ENCODE measurements at places on chromosomes 11 and 22.

- no peak for DNase-seq
These were observed 878.5 kb upstream of the ANO3 start for GRCh38 chr11:25453471-25453870.

GRCh38 chr11:9506489-9507276 is 45.9 kb downstream of the ZNF143 start:
- peak; percentile 51 for DNase-seq

DNA sequence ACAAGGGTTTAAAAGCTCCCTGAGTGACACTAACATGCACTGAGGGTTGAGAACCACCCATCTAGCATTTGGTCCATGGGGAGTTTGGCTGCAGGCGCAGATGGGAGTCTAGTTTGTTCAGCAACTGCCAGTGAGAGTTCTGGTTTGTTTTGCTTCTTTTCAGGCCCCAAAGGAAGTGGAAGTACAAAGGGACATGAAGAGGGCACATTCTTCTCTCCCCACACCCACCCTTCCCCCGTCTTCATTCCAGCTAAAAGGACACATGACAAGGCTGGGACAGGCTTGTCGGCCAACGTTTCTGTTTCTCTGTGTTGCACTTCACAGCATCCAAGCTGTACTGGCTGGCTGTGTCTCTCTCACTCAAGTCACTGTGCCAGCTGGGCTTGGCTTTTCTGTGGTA is 8.2 kb upstream of the ENDOD1 start:
- no peak for DNase-seq

DNA sequence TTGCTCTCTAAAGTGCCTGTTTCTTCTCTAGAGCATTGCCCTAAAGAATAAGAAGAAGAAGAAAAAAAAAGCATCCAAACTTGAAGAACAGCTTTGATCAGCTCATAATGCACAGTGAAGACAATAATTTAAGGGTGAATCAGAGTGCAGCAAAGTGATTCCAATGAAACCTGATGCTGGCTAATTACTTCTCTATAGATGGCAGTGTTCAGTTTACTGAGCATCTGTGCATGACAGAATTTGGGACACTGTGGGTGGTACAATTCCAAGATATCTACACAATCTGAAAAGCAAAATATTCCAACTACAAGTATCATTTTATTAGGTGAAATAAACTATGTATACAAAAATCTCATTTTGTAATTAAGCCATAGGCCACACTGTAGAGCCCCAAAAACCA is 450.5 kb upstream of the CCDC90B start:
- no peak for DNase-seq

DNA sequence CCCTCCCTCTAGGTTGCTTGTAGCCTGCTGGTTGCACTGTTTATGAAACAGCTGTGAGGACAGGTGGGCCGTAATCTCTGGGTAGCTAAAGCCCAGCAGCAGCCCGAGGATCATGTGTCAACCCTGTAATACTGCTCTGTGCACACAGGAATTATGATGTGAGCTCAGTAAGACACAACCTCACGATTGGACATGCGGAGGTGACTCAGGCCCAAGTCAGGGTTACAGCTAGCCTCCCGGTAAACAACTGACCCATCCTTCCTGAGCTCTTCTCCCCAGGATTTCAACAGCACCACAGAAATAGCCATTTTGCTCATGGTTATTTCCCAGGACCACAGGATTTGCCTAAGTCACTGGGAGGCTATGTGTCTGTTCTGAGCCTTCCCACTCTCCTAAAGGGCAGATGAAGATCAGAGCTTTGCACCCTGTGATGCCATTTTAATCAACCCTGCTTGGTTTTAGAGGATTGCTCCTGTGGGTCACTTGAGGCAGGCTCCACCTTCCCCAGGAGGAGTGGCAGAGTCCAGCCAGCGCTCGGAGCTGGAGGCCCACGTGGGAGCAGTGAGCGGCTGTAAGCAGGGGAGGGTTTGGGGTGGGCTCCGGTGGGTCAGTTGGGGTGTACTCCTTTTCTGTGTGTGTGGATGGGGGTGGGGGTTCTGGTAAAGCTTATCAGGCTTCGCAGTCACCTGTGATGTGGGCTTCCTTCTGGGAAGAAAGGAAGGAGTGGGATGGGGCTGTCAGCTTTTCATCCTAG is at the start of gene AMPD3:
TSS of gene AMPD3 (plus strand) at position 387 of the 754 bp plus-strand sequence. CDS start 6,256 bp downstream, outside the sequence.
- no peak for DNase-seq

DNA sequence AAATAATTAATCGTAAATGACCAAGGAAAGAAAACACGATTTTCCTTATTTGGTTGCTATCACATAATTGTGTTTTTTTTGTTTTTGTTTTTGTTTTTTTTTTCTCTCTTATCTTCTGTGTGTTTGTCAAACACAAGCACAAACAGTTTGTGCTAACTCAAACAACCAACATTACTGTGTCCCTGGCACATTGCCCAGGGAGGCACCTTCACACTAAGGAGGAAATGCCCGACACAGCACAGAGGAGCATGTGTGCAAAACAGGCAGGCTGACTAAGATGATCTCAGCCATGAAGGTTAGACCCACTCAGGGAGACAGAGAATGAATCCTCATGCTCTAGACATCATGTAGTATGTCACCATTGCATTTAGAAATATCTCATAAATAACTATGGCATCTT is 130.1 kb downstream of the SOX6 start:
- no peak for DNase-seq

GRCh38 chr22:48669986-48670716 is 1157.5 kb downstream of the BRD1 start:
- DNase-seq: no peak

DNA sequence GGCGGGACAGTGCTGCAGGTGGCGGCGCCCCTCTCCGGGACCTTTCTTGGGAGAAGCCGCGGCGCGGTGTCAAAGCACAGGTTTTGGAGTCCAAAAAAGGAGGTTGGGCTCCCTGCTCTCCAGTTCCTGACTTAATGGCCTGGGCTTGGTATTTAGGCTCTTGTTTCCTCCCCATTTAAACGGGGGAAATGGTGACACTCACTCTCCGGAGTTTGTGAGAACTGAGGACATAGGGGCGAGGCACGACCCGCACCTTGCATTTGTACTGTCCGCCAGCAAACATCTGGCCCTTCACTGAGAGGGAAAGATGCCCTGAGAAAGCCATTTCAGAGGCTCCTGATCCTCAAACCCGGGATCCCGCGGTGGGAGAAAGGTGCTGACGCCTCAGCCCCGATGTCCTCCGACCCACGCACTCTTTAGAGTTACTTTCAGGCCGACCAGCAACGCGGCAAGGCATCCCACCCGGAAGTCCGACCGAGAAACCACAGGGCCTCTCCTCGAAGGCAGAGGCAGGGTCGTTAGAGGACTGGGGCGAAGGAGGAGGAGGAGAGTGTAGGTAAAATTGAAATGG is 2.9 kb upstream of the WDR74 start:
- no peak for DNase-seq

GRCh38 chr22:30459181-30460052 is 12.4 kb downstream of the SEC14L3 start:
- no peak for DNase-seq

- DNase-seq: no peak
These were observed 1.0 kb downstream of the RASSF10 start for GRCh38 chr11:13009921-13010748.

GRCh38 chr11:78268591-78269410 is 80.1 kb downstream of the USP35 start:
- no peak for DNase-seq

DNA sequence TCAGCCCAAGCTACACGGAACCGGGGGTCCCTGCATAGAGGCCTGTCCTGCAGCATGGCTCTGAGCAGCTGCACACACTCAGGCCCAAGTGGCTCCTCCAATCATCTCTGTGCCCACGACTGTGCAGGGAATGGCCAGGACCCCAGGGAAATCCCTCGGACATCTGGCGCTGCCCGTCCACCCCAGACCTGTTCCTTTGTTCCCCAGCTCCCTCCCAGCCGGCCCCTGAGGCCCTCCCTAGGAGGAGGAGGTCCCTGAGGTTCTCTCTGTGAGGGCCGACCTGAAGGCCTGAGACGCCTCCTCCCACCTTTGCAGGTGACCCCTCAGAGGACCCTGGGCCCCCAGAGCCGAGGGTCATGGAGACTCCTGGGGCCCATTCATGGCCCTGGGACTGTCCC is 1.1 kb downstream of the MLC1 start:
- no peak for DNase-seq

DNA sequence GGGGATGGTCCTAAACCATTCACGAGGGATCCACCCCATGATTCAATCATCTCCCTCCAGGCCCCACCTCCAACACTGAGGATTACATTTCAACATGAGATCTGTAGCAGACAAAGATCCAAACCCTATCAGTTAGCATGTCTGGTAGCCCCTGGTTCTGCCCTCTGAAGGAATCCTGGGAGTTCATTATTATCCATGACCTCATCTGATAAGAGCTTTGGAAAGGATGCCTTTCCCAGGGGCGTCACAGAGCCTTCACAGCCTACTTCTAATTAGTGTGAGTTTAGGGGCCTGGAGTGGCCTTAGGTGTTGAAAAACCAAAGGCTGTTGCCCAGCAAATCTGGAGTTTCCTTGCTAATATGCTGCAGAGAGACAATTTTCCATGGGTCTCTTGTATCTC is 8.6 kb upstream of the EIF3M start:
- no peak for DNase-seq

DNA sequence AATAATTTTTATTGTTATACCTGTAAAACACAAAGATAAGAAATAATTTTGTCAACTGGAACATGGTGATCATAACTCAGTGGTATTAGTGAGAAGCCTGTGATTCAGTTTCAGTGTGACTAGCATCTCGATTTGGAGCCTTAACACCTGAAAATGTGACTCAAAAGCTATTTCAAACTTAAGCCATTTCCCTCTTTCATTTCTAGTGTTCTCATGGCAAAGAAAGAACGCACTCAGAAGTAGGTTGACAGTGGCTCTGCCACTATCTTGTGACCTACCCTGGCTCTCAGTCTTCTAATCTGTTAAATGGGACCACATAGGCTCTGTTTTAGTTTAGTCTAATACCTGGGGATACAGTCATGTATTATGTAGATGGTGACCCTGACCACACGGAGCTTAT is 62.7 kb downstream of the ISX start:
- DNase-seq: no peak

- DNase-seq: no peak
These were observed 253.6 kb upstream of the ANO3 start for GRCh38 chr11:26078231-26078821.

GRCh38 chr11:48073031-48073861 is 92.9 kb downstream of the PTPRJ start:
- DNase-seq: no peak

GRCh38 chr22:37362621-37363020 is 64.7 kb downstream of the ELFN2 start:
- DNase-seq: no peak

DNA sequence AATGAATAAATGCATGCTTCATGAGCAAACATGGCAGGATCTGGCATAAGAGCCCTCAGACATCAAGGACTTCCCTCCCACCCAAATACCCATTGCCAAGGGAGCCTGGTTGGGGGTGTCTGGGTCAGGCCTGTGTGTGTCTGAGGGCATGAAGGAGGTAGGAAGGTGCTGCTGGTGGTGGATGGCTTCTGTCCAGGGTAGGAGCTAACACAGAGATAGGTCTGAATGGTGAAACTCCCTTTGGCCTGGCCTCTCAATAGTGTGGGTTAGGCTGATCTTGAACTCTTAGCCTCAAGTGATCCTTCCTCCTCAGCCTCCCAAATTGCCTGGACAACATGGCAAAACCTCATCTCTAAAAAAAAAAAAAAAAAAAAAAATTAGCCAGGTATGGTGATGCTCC is 2.8 kb downstream of the AMPD3 start:
- no peak for DNase-seq

- no peak for DNase-seq
These were observed 39.3 kb downstream of the CEP295 start for GRCh38 chr11:93700830-93701229.

DNA sequence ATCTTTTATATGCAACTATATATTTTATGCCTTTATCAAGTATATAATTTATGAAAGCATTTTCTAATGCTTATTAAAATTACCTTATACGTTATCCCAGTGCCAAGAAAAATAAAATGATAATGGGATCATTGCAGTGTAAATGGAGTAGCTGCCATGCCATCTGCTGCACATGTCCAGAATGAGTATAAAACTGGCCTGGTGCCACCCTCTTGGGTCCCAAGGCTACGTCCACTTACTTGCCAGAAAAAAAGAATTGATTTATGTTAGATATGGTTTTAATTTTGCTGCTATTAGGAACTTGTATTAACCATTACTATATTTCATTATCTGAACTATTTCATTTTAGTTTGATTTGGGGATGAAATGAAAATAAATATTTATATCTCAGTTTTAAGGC is 1127.1 kb upstream of the CNTN5 start:
- no peak for DNase-seq

- peak; percentile 42 for DNase-seq
These were observed 81.7 kb upstream of the PRR5 start for GRCh38 chr22:44620129-44620840.

- DNase-seq: no peak
These were observed 530 bp downstream of the BBS1 start for GRCh38 chr11:66510990-66511339.

DNA sequence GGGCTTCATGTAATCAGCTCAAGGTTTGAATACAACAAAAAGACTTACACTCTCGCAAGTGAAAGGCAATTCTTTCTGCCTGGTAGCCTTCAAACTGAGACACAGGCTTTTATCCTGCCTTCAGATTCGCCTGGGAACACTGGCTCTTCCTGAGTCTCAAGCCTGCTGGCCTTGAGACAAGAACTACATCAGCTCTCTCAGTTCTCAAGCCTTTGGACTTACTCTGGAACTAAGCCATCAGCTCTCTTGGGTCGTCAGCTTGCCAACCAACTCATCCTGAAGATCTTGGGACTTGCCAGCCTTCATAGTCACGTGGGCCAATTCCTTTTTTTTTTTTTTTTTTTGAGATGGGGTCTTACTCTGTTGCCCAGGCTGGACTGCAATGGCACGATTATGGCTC is 35.7 kb upstream of the LRRC10B start:
- no peak for DNase-seq

DNA sequence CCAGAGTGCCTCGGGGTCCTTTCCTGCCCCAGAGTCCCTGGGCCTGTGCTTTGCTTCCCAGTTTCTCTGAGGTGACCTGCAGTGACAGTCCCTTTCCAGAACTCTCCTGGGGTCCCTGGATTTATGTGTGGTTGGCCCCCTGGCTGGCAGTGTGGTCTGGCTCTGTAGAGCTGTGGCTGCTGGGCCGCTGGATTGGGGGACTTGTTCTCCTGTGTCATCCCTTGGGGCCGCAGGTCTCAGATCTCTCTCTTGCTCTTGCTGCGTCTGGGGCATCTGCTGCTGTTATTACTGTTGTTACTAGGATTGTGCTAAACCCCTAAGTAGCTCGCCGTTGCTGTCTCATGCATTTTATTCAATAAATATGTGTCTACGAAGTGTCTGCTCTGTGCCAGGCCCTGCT is 31.9 kb downstream of the FAM83F start:
- DNase-seq: no peak

GRCh38 chr22:28075358-28075981 is 156.4 kb upstream of the PITPNB start:
- DNase-seq: no peak

GRCh38 chr11:33027233-33027632 is 11.6 kb downstream of the DEPDC7 start:
- no peak for DNase-seq

- DNase-seq: no peak
These were observed 4.9 kb upstream of the ATF4 start for GRCh38 chr22:39515266-39516050.

Data from NCI-H1048 (cell line).